Dorsolateral prefrontal cortex (tissue), 122 donors: ENCODE measurements at places on chromosomes 5 and 9.

DNA sequence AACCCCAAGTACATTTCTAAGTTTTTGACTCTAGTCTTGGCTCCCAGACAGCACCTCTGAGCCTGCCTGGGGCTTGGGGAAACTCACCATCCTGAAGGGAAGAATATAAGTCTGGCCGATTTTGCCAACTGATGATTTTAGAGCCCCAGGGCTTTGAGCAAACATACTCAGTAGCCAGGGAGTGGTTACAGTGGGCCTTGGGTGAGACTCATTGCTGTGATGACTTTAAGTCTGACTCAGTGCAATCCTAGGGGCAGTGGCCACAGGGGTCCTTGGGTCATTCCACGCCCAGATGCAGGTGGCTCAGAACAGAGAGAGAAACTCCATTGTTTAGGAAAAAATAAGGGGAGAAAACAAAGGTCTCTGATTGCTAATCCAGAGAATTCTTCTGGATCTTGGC, 312.0 kb upstream of the EDIL3 start:
- no peak for DNase-seq

DNA sequence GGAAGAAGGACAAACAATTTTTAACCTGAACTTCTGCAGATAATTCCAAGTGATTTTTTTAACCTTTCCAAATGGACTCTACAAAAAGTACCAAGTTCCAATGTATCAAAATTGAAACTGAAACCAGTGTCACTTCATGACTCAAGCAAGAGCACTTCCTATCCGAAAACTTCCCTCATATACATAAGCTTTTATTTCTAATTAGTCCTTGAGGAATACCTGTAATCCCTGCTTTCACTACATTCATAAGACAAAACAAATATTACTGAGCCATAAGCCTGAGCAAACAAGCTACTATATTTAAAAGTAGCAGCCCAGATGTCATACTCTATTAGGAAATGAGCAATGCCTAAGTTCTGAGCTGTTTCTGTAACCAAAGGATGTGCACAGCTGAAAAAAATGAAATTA, 224.4 kb downstream of the EBF1 start:
- DNase-seq: no peak

DNA sequence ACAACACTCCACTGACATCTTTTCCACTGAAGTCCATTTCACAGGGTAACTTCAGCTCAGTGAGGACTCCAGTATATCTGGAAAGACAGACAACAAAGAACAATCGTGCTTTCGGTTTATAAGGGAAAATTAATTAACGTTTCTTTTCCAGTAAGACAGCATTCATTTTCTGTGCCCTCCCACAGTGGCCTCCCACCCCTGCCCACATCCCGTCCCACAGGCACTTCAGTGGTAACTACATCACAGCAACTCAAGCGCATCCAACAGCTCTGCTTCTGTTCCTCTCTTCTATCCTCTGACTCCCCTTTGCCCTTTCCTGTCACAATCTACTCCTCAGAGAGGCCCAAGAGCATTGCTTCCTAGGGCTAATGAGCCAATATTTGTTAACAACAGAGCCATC, 40.3 kb downstream of the GLDC start:
- DNase-seq: no peak

- DNase-seq: no peak
These were observed 249.6 kb downstream of the SLIT3 start for GRCh38 chr5:169051351-169051750.

DNA sequence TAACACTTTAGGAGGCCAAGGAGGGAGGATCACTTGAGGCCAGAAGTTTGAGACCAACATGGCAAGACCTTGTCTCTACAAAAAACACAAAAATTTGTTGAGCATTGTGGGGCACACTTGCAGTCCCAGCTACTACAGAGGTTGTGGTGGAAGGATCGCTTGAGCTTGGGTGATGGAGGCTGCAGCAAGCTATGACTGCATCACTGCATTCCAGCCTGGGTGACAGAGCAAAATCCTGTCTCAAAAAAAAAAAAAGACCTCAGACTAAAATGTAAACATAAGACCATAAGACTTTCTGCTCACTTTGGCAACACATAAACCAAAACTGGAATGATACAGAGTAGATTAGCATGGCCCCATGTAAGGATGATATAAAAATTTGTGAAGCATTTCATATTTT, 24.6 kb upstream of the NANS start:
- no peak for DNase-seq

DNA sequence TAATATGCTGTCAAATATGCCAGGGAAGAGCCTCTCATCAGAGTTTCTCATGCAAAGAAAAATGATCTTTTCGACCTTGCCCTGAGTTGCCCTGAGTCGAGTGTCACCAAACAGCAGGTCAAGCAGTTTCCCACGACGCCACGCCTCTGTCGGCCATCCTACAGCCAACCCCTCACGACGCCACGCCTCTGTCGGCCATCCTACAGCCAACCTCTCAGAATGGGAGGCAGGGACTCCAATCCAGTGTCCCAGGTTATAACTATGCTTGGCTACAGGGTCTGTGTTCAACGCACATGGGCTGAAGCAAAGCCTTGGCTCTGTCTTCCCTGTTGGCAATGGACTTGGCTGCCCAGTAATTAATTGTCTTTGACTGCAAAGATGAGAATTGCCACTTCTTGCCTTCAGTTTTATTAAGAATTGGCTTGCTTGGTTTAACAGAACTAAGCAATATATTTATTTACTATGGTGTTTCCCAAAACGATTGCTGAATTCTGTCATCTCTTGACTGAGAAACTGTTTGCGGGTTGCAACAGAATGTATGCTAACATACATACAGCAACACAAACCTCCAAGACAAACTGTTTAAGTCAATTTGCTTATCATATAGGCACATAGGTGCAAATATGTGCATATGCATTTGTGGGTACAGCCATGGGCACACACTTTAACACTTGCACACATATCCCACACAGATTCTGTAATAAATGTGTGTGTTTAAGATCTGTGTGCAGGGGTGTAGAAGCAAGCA, 352.9 kb downstream of the GLIS3 start:
- DNase-seq: no peak

- DNase-seq: no peak
These were observed 7.9 kb downstream of the GABRP start for GRCh38 chr5:170791325-170791954.

GRCh38 chr5:65055938-65056337, 287.2 kb downstream of the CWC27 start:
- no peak for DNase-seq

DNA sequence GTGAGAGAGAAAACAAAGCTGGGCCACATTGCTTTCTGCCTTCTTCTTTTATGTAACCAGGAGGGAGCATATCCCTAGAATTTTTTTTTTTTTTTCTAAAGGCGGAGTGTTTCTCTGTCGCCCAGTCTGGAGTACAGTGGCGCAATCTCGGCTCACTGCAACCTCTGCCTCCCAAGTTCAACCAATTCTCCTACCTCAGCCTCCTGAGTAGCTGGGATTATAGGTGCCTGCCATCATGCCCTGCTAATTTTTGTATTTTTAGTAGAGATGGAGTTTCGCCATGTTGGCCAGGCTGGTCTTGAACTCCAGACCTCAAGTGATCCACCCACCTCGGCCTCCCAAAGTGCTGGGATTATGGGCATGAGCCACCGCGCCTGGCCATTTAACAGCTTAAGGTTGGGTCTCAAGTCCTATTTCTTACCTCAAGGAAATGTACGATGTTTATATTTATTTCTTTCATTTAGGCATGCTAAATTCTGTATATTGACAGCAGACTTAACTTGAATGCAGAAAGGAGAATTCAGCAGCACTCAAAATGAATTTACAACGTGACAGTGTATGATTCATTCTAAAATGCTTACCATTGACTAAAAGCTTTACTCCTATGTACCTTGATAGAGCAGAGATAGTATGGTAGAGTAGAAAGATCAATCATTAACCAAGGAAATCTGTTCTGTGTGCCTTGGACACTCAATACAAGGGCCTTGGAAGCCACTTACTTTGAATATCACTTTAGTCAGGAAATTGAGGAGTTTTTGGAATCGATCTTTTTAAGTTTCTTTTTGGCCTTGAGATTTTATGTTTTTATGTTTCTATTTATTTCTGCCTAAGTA, 100.9 kb downstream of the F2RL2 start:
- DNase-seq: no peak

GRCh38 chr5:38591523-38591849, 35.0 kb upstream of the LIFR start:
- DNase-seq: no peak

- DNase-seq: no peak
These were observed 130.6 kb upstream of the ADRA1B start for GRCh38 chr5:159785656-159786055.

DNA sequence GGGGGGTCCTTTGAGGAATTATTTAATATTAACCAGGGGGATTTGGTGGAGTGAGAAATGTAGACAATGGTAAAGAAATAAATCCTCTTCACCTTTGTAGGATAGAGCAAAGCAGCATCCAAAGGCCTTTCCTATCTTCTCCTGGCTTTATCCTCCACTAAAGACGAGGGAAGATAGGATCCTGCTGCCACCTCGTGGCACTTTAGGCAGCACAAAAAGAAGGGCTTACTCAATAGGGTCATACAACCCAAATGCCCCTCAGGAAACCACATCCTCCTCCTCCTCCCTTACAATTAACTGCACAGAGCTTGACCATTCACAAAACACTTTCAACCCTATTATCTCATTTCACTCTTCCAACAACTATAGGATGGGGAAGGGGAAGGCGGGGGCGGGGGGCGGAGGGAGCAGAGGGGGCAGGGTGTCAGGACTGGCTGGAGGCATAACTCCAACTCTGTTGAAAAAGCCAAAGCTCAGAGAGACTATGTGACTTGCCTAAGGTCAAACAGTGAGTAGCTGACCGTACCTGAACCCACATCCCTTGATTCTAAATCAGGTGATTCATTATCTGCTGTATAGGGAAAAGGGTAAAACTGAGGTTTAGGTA, 45.4 kb upstream of the MYOT start:
- DNase-seq: no peak

- no peak for DNase-seq
These were observed 184.4 kb downstream of the HSD17B3 start for GRCh38 chr9:96117398-96118080.

- DNase-seq: no peak
These were observed 82.9 kb upstream of the RUFY1 start for GRCh38 chr5:179467441-179467840.

GRCh38 chr5:108827131-108827530, 79.4 kb downstream of the FER start:
- DNase-seq: no peak

- no peak for DNase-seq
These were observed 681.5 kb upstream of the ACO1 start for GRCh38 chr9:31702957-31703356.

DNA sequence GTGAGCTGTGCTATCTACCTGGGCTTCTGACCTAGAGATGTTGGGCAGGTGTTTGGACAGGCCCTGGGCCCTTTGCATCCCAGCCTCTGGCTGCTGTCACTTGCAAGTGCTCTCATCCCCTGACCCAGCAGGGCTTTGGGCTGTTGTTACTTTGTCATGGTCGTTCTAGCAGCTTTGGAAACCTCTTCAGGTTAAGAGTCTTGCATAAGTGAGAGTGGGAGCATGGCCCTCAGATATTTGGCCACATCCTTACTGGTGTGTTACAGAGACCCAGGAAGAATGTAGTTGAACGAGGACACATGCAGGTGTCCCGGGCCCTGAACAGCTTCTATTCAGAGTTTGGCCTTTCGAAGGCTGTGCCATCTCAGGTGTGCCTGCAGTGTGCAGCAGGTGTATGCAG, 4.5 kb downstream of the TENT4A start:
- DNase-seq: no peak

DNA sequence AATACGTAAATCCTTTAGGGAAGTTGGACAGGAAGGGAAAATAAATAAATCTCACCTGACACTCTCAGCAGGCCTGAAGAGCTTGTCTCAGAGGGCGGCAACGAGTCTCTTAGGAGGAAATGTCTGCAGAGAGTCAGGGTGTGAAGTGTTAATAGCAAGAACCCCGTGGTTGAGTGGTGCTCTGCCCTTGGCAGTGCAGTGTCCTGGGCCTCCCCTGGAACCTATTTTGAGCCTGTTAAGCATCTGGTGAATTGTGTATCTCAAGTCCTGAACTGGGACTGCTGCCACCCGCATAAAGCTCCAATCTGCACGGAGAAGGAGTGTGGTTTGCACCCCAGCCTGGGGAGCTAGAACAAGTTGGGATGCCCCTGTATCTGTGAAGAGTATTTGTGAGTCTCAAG, 211.8 kb downstream of the GOLPH3 start:
- DNase-seq: no peak
